ENCODE measurements at places on chromosomes 2 and 18. TPM values are rescaled to one million over a fixed set of nuclear protein-coding genes. Genes with fewer than 3 reads are reported as not detected.
A peak's percentile ranks its signal among the peaks of the same experiment; 100 is the strongest.

GCG gene
- total RNA-seq = not detected

DNA sequence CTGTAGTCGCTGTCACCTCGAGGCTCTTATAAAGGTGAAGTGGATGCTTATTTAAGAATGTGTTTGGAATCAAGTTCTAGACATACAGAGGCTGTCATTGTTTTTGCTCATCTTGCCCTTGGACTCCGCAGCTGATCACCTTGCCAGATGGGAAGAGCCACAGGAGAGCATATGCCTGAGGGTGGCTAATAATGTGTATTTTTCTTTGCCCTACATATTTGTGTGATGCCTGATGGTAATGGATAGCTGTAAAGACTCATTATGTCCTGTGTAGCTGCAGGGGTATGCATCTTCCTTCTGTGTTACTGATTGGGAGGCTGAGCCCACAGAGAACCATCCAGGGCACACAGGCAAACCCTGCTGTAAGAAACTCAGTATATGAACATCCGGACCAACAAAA, 61.7 kb downstream of the PRKCE start:
- DNase-seq = no peak

DNA sequence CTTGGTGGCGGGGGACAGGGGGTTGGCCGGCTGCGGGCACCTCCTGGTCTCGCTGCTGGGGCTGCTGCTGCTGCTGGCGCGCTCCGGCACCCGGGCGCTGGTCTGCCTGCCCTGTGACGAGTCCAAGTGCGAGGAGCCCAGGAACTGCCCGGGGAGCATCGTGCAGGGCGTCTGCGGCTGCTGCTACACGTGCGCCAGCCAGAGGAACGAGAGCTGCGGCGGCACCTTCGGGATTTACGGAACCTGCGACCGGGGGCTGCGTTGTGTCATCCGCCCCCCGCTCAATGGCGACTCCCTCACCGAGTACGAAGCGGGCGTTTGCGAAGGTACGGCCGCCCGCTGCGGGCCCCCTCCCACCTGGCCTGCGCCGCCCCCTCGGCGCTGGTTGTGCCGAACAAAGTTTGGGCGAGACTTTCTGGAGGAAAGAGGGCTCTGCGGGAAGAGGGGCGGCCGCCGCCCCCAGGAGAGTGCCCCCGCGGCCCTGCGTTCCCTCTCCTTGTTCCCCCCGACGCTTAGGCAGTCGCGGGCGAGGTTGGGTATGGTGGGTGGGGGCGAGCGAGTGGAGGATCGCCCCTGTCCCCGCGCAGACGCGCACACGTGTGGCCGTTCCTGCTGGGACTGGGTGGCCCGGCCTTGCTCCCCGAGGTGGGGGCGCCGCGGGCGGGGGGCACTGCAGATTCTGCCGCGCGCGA, 866 bp downstream of the CRIM1 start:
- peak; percentile 37 for DNase-seq

LYG2 gene
- total RNA-seq = not detected

DNA sequence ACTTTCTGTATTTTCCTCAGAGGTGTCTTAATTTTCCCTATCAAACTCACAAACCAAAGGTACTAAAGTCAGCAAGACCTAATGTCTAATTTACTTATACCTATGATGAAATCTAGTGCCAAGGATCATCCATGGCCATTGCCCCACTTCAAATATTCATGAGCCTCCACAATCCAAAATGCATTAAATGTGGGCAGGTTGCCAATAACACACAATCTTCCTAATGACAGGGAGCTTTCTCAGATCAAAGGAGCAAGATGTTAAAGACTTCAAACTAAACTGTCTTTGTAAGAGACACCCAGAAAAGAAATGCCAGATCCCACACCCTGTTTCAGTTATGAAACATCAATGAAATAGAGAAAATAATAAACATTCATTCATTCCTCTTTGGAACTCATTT, 143.2 kb downstream of the TMEFF2 start:
- no peak for DNase-seq

C2orf81 gene
- 11.5 TPM for total RNA-seq

DNA sequence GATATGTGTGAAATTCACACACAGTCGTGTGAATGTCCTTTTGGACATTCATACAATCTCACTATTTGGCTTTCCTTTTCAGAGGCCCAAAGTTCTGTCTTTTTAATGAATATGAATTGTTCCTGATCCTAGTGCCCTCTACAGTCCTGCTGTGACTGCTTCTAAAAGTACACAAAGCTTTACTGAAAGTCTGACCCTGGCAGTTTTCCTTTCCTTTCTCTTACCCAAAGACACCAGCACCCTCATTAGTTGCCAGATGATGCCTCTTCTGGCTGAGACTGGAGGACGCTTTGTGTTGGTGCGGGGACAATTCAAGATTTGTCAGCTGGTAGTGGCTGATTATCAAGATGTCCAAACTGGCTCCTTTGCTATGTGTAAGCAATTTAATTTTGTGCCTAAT, 81.8 kb upstream of the CDCA7 start:
- no peak for DNase-seq

DNA sequence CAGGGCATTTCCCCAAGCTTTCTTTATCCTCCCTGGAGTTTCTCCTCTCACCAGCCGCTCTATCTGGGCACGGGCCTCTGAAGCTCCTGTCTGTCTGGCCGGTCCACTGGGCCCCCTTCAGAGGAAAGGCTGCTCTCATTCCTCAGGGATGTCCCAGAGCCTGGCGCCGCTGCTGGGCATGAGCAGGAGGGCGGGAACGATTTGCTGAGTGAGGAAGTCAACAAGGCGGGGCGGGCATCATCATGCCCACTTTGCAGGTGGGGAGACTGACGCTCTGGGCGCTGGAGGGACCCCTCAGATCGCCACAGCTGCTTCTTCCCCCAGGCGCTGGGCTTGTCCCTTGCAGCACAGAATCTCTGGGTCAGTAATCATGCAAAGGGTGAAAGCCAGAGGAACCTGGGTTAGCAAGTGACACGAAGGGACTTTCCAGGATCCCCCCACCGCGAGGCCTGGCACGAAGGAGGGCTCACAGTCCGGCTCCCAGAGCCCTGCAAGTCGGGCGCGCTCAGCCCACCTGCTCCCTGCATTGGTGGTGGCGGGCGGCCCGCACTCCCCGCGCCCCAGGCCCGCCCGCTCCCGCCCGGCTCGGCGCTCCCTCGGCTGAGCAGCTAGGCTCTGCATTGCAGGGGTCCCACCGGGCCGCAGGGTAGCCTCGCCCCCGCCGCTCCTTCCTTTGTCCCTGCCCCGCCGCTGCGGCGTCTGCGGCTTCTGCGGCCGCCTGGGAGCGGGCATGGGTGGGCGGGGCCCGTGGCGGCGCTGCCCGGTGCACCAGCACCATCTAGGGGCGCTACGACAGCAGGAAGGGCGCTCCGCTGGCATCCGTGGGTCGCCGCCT, 157.8 kb downstream of the CYRIA start:
- DNase-seq = peak; percentile 90

DNA sequence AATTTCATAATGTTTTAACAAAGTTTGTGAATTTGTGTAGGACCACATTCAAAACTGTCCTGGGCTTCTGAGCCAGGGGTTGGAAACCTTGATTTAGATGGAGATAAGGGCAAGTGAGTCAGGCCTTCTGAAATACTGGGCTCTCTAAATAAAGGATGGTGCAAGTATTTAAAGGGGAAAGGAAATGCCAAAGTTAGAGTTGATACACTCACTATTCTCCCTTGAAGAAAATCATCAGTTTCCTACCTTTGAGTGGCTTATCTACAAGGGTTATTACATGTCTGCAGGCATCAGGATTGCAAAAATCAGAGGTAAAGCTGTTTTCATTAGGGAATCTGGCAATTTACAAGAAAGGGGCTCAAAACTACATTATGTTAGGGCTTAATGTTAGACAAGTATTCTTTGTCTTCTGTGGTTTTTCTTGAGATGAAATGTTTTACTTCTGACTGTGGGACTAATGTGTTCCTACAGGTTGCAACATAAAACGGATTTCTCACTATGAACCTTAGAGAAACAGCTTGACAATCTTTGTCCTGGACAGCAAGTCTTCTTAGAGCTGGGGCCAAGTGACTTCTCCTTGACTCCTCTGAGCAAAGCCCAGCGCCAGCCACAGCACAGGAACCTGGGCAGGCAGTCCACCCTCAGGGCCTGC, 31.1 kb downstream of the RNU4ATAC start:
- DNase-seq = peak; percentile 15

GRCh38 chr18:2354292-2354691, 217.0 kb downstream of the METTL4 start:
- no peak for DNase-seq

- DNase-seq = no peak
These were observed 2.7 kb downstream of the YPEL5 start for GRCh38 chr2:30149513-30149912.

DNA sequence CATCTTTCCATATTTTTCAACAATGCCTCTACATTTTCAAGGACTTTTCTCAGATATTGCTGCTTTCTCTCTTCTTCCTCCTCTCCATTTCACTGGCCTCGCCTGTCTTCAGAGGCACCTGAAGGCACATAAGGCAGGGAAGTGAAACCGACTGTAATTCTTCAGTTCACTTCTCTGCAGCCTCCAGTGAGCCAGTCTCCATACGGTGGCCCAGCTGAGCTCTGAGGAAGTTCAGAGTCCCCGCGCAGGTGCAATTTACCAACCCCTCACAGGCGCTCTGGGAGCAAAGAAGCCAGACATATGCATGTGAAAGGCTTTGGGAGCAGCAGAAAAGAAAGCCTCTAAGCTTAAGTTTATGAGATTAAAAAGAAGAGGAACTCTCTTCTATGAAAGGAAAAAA, 12.4 kb downstream of the KLHL14 start:
- DNase-seq = no peak

GRCh38 chr2:115483666-115484065, 1041.2 kb downstream of the DPP10 start:
- no peak for DNase-seq

DNA sequence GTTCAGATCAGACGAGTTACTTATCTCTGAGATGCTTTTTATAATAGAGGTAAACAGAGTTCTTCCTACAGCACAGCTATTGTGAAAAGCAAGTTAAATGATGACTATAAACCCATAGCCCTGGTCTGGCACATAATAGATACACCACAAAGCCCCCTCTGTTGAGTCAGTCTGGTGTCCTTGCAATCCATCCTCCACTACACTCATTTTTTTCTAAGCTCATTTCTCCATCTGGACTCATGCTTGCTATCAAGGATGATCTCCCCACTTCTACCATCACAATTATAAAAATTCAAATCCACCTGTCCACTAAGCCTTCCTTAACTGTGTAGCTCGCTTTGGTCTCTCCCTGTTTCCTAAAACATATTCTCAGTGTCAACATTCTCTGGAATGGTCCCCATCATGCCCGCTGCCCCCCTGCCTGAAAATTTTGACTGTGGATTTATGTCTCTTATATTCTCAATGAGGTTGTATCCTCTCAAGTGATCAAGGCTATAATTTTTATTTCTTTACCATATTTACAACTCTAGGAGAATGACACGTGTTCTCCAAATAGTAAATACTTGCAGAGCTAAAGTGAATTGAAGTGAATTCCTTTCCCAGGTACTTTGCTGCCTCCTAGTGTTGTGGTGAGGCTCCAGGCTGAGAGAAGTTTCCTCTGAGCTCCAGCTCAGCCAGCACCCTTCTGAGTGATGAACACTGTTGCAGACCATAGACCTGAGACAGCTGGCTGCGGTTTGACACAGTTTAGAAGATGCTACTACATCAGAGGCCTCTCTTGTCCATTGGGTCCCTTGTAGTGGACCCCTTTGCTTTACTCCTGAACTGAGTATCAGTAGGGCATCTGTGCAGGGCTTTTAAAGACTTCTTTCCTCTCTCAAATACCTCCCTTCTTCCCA, 108.7 kb downstream of the DPP10 start:
- DNase-seq = no peak

CNGA3 gene
- total RNA-seq = 1.0 TPM

DNA sequence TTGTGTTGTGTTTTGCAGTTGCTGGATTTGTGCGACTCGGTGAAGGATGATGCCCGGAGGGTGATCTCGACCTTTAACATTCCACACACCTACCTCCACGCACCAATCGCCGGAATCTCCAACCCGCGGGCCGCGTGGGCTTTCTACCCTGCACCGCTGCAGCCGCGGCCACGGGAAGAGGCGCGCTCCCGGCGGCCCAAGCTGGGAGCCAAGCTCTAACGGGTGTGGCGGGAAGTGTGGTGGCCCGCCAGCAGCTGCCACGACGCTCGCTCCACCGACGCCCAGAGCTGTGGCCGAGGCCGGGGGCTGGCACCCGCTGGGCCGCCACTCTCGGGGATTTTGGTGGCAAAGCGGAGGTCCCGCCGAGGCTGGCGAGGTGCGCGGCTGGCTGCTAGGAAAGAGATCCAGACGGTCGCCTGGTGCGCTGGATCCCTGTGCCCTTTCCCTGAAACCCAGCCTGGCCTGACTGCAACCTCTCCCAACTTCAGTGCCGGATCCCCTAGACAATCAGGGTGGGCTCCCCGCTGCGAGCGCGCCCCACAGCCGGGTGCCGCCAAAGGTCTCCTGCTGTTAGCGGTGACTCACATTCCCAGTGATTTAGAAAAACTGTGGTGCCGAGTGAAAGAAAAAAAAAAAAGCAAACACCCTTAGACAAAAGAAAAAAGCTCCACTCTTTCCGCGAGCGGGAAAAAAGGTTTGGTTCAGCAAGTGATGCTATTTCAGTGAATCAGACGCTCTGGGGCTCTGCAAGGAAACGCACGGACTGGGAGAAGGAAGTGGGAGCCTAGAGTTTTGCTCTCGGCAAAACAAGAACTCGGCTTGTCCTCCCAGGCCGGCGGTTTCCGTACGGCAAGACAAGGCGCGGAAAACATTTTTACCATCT, 2.9 kb upstream of the BCL2L11 start:
- peak; percentile 47 for DNase-seq

GRCh38 chr2:54740333-54740732, 16.9 kb downstream of the EML6 start:
- DNase-seq = no peak

GRCh38 chr2:204274991-204275390, 270.3 kb upstream of the PARD3B start:
- no peak for DNase-seq

DNA sequence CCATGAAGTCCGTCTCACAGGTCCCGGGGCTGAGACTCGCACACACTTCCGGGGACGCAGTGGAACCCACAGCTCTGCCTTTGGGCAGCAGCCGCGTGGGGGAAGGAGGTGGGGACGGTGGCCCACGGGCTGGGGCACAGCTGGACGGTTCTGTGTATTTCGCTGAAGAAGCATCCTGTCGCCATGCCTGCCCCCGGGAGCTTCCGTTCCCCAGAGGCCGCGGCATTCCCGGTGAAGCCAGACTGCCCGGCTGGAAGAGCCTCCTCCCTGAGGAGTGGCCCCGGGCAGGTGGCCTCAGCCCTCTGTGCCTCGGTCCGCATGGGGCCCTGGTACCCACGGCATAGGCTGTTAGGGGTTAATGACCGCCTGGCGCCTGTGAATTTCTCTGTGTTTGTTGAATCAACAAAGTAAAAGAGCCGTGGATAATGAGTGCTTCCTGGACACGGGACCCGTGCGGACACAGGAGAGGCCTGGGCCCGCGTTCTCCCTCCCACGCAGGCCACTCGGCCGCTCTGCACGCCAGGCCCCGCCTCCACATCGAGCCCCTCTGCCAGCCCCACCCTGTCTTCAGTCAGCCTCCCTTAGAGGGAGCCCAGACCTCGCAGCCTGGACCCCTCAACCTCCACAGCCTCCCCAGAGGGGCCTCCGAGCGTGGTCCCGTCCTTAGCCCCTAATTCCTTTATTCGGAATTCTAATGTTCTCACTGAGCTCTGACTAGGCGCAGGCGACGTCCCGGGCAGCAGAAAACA, 51.0 kb downstream of the KCNG2 start:
- DNase-seq = no peak

All from upper lobe of left lung (tissue), 6 donors.